ENCODE measurements at places on chromosomes 4 and X.

DNA sequence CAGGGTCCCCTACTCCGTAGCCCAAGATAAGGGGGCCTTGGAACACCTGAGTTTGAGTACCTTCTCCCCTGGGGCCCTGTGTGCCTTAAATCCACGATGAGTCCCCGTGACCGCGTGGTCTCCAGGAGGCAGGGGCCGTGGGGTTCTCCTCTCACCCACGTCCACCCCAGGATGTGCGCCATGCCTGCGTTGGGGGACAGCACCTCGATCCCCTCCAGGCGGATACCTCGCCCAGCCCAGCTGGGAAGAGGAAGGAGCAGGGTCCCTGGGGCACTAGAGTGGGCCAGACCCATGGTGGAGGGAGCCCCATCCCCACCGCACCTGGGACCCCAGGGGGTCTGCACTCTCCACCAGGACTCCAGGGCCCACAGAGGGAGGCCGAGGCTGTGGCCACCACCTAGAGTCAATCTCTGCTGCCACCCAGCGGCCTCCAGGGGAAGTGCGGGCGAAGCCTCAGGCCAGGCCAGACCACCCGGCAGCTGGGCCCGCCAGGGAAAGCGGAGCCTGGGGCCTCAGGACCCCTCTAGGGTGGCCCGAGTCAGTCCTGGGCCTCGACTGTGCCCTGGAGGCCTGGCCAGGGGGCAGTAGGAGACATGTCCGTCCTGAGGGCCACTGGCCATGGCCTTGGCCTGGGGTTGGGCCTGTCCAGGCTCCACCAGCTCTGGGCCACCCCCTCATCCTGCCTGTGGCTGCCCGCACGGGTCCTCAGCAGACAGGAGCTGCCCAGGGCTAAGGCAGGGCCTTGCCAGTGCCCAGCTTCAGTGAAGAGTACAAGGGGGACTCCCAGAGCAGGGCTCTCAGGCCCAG is 55.0 kb downstream of the FAM53A start:
- DNase-seq: peak; percentile 68

DNA sequence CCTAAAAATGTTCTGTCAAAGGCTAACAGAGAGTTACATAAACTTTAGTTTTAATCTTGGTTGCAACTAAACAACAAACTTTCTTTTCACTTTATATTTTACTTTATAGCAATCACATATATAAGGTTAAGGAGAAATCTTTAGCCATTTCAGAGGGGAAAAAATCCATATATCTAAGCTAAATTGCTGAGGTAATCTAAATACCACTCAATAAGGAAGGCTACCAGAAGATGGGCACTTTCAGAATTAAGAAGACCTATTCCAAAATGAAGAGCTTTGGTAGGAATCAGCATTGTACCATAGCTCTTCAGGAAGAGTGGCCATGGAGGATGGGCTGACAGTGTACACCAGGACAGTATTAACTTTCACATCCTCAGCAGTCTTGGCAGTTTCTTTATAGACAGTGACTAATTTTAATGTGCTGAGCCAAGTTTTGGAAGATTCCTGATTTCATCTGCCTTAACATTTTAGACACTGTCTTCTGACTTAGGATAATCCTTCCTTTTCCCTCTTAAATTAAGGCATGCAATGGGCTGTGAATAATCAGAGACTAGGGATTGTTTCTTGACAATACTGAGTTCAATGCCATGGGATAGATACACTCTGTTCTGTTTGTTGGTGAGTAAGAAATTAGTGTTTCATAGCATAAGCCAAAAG is 7.1 kb downstream of the FAT4 start:
- DNase-seq: no peak

- no peak for DNase-seq
These were observed 102.1 kb upstream of the LNX1 start for GRCh38 chr4:53693408-53693807.

DNA sequence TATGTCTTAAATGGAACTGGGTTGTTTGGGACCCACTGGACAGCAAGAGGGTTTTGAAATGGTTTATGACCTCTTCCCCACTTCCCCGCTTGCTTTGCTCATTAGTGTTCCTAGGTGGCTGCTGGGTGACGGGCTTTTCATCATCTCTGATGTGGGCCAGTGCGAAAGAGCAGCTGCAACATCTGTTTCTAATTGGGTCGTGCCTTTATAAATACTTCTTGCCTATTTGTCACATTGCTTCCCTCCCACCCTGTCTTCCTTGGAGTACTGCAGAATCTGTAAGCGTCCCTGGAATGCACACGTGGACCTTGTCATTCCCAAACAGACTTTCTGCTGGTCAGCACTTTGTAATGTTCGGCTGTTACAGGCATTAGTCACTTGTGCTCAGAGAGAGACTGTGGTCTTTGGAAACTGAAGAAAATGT is 35.2 kb downstream of the SEPTIN11 start:
- no peak for DNase-seq
